ENCODE measurements at places on chromosomes 7 and 10.

DNA sequence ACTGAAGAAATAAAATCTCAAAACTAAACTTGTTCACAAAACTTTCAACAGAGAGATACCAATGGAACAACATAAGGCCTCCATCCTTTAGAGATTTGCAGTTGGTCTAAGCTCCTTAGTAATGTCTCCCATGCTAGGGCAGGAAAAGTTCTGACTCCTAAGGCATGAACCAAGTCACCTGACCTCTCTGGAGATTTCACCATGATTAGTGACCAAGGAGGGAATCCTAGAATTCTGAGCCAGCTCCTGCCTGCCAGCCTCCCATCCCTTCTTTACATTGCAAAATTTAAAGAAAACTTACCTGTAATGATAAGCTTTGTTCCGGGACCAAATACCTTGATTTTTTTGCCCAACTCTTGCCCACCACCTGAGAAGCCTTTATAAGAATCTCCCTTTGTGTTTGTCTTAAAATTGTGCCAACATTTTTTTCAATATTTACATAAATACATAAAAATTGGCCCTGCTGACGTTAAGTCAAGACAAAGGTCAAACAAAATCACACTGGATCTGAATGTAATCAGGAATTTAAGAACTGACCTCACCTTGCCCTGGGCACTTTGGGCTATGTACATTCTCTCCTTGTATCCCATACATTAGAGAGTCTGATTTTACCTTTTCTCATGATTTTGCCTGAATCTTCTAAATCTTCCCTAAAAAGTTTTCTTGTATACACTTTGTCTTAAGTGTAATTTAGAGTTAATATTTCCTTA, at the start of gene TARP:
Gene TARP, minus strand, starts transcription at position 351 of the 710 bp plus-strand sequence.
- no peak for DNase-seq

DNA sequence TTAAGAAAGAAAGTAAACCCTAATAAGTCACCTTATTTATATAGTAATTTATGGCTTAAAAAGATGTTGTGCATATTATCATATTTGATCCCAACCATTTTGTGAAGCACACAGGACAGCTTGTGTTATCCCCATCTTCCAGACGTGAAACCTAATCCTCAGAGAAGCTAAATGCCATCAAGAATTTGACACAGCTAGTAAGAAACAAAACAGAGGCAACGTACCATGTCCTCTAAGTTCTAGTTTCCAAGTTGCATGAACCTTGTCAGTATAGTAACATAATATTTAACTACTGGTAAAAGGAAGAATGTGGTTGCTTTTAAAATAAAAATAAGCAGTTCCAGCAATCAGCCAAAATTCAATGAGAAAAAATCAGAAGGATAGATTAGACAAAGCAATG, 41.5 kb downstream of the PTN start:
- no peak for DNase-seq

- no peak for DNase-seq
Measured at GRCh38 chr10:129646973-129647372, 179.9 kb downstream of the MGMT start.

DNA sequence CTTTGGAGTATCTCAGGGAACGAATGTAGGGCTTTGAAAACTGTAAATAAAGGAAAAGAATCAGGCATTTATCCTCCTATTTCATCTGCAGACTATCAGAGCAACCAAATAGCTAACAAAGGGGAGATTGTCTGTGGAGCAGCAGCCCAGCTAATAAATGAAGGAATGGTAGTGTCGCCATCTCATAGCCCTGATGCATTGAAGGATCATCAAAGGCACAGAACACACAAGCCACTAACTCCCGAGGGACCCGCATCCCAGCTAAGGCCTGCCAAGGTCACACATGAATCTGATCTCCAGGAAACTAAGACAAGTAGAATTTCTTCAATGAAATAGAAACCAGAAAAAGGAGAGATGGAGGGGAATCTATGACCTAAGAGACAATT, 38.2 kb downstream of the CALML5 start:
- DNase-seq, result no peak

- no peak for DNase-seq
Measured at GRCh38 chr7:42026622-42027197, 210.3 kb downstream of the GLI3 start.

GRCh38 chr10:128095027-128095752, 31.0 kb downstream of the MKI67 start:
- peak; percentile 63 for DNase-seq

DNA sequence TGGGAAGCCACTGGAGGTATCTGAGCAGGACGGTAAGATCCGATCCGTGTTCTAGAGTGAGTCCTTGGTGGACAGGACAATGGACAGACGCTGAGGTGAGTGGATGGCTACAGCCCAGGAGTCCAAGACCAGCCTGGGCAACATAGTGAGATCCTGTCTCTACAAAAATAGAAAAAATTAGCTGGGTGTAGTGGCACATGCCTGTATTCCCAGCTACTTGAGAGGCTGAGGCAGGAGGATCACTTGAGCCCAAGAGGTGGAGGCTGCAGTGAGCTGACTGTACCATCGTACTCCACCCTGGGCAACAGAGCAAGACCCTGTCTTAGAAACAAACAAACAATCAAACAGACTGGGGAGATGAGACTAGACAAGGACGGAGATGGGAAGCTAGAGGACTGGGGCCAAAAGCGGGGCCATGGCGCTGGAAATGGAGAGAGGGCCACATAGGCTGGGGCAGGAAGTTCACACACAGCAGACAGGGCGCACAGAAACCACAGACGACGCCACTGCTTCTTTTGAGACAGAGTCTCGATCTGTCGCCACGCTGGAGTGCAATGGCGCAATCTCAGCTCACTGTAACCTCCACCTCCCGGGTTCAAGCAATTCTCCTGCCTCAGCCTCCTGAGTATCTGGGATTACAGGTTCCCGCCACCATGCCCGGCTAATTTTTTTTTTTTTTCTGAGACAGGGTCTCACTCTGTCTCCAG, 24.7 kb downstream of the DAGLB start:
- DNase-seq, result no peak

- DNase-seq, result no peak
Measured at GRCh38 chr7:157292258-157292657, 44.5 kb upstream of the DNAJB6 start.

DNA sequence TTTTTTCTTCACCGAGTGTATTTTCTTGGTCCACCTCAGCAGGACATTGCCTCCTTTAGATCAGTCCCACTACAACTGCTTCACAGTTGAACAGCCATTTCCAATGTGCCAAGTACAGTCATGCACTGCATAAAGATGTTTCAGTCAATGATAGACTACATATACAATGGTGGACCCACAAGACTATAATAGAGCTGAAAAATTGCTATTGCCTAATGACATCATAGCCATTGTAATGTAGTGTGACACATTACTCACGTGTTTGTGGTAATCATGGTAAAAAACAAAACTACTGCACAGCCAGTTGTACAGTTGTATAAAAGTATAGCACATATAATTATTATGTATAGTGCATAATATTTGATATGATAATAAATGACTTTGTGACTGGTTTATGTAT, 113.8 kb upstream of the HPS1 start:
- no peak for DNase-seq

- DNase-seq, result no peak
Measured at GRCh38 chr10:103355906-103356599, 5.1 kb upstream of the PCGF6 start.

GRCh38 chr10:132455441-132455971, 58.5 kb downstream of the PWWP2B start:
- no peak for DNase-seq

DNA sequence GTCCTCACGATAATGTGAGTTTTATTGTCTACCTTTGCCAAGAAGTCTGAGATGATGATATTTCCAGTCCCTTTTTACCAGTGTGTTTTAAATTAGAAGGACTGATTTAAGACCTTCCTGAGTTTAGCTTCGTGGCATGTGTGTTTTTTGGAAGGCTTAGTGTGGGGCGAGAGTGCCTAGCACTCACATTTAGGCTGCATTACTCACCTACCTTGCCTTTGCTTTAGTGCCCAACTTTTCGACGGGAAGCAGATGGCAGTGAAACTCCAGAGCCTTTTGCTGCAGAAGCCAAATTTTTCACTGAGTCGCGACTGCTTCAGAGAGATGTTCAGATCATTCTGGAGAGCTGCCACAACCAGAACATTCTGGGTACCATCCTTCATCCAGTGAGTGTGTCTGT, 50.9 kb downstream of the SND1 start:
- no peak for DNase-seq

DNA sequence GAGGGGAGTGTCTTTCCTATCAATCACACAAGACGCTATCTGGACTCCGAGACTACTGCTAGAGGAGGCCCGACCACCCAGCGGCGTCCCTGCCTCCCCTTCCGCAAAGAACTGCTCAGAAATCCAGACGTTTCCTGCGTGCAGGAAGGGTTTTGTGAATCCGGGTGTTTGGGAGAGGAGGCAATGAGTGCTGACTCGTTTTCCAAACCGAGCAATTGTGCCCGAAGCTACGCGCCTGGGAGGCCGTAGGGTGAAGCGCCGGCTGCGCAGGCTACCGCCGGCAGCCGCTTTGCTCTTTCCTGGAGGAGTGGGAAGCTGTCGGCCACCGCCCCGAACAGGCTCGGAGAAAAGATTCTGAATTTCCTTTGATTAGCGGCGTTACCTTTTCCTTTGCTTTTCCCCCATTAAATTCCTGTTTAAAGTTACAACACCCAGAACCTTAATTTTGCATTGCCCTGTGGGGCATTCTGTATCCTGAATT, 5.3 kb downstream of the VAX1 start:
- no peak for DNase-seq

DNA sequence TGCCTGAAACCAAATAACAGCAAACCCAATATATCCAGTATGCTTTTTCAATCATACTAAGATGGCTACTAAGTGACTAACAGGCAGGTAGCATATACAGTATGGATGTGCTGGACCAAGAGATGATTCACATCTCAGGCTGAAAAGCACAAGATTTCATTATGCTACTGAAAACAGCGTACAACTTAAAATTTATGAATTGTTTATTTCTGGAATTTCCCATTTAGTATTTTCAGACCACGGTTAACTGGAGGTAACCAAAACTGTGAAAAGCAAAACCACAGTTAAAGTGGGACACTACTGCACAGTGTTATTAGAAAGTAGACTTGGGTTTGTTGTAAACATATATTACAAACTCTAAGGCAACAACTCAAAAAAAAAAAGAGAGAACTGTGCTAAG, 91.5 kb downstream of the KMT2C start:
- peak; percentile 6 for DNase-seq

DNA sequence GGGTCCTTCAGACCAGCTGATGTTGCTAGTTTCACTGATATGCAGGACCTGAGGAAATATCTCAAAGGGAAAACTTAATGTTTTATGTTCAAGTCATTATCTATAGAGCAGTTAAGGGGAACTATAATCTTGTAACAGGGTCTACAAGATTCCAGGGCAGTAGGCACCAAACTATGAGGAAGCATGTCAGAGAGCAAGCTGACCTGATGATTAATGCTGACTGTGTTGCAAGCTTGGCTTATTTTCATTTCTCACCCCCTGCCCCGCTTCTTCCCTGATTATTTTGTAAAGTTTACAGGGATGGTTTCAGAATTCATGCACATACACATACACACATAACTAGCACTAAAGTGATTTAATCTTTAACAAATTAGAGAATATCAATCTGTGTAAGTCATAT, 84.3 kb upstream of the CACNA2D1 start:
- DNase-seq, result no peak

- no peak for DNase-seq
Measured at GRCh38 chr7:70953796-70954195, 178.1 kb upstream of the GALNT17 start.

GRCh38 chr7:105185290-105186010, 171.4 kb downstream of the KMT2E start:
- no peak for DNase-seq

GRCh38 chr10:34262985-34263384, 552.1 kb downstream of the PARD3 start:
- no peak for DNase-seq

- no peak for DNase-seq
Measured at GRCh38 chr10:15313843-15314242, 57.2 kb downstream of the FAM171A1 start.

DNA sequence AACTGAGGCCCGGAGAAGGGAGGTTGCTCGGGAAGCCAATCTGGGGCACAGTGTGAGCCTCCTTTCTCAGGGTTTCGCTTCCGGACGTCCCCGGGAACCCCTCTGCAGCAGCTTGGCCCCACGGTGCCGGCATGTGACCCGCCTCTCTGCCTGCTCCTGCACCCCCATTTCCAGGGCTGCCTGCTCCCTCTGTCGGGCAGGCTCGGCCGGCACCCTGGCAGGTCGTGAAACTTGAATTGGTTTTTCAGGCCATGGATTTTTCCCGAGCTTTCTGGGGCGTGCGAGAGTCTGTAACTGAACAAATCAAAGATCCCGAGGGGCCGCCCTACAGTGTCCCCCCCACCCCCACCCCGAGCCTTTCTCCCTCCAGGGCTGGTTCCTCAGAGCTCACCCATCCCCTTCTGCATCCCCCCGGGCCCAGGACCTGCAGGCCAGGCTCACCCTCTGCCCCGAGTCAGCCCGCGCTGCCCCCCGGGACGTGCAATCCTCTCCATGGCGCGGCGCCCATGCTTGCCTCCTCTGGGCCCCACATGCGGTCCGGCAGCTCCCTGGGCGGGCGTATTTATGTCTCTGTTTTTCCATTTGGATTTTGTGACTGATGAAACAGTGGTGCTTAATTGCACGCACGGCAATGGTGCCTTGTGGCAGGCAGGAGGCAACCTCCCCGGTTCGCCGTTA, 58.1 kb downstream of the UNCX start:
- DNase-seq, result no peak

DNA sequence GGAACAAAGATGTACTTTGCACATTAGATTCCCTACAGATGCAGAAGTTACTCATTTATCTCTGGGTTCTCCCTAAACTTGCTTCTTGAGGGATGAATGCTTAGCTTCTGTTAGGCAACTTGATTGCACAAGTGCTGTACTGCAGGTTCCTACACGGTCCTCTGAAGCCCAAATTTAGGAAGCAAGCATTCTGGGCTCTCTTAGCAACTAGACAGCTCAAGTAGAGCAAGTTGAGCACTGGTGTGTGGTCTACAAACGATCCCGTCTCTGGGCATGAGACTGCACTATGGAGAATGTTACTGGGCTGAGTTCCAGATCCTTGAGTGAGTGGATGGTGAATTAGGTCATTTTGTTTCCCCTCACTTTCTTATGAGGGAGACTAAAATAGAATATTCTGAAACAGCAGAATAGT, 14.3 kb downstream of the SEMA3D start:
- no peak for DNase-seq

DNA sequence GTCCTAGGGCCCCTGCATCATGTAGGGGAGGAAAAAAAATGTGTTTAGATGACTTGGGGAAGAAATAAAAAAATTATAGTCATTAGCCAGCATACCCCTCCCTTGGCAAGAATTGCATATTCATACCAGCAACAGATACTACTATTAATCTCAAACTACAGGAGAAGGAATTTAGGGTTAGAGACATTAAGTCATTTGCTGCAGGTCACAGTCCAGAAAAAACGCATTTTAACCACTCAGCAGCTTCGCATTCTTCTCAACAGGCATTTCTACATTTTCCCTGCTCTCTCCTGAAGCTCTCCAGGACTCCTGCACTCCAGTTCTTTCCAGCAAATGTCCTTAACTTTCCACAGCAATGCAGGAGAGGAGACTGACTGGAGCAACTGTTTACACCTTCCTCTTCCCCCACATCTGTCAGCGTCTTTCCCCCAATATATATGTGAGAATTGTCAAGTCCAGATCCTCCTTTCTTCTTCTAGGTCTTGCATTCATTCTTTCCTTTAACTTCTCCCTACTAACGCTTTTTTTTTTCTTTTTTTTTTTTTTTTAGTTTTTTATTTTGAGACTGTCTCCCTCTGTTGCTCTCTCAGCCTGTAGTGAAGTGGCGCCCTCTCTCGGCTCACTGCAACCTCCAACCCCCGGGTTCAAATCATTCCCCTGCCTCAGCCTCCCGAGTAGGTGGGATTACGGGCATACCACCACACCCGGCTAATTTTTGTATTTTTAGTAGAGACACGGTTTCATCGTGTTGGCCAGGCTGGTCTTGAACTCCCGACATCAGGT, 35.6 kb downstream of the PRPS1L1 start:
- DNase-seq, result no peak
